Fibroblast of lung (primary cell): ENCODE measurements at places on chromosomes 12 and 14. TPM values are rescaled to one million over a fixed set of nuclear protein-coding genes. Genes with fewer than 3 reads are reported as not detected.

The SLCO1B1 gene
- not detected in 2 replicates for total RNA-seq

The ARMH4 gene
- total RNA-seq, result 3.6 and 6.3 TPM in 2 replicates

The PLCZ1 gene
- not detected in 2 replicates for total RNA-seq

The SLC5A8 gene
- not detected in 2 replicates for total RNA-seq

The PROX2 gene
- total RNA-seq, result not detected in 2 replicates

The CLEC4A gene
- total RNA-seq, result 0.26 and 0.33 TPM in 2 replicates

The KITLG gene
- total RNA-seq, result 45.7 and 64.6 TPM in 2 replicates

The ACOT4 gene
- 0.51 and 1.7 TPM in 2 replicates for total RNA-seq

The TEAD4 gene
- 6.3 and 7.4 TPM in 2 replicates for total RNA-seq

The EPYC gene
- not detected in 2 replicates for total RNA-seq

The CLEC2A gene
- total RNA-seq, result not detected in 2 replicates

The RASSF9 gene
- total RNA-seq, result 0.33 and 0.77 TPM in 2 replicates

The HOXC9 gene
- 0.26 TPM in 1 of 2 replicates, not detected in the other for total RNA-seq

The GPR65 gene
- total RNA-seq, result under 0.01 and 0.17 TPM in 2 replicates

The REC8 gene
- 0.51 and 1.8 TPM in 2 replicates for total RNA-seq

The CARMIL3 gene
- total RNA-seq, result 0.17 and 0.26 TPM in 2 replicates
